Activated T-cell treated with anti-CD3 and anti-CD28 coated beads for 24 hours (primary cell): ENCODE measurements at places on chromosomes 3 and 15.

GRCh38 chr3:31077826-31078225 lies 183.4 kb upstream of the GADL1 start:
- DNase-seq = no peak

GRCh38 chr3:118478706-118479276 lies 555.9 kb downstream of the IGSF11 start:
- no peak for DNase-seq

DNA sequence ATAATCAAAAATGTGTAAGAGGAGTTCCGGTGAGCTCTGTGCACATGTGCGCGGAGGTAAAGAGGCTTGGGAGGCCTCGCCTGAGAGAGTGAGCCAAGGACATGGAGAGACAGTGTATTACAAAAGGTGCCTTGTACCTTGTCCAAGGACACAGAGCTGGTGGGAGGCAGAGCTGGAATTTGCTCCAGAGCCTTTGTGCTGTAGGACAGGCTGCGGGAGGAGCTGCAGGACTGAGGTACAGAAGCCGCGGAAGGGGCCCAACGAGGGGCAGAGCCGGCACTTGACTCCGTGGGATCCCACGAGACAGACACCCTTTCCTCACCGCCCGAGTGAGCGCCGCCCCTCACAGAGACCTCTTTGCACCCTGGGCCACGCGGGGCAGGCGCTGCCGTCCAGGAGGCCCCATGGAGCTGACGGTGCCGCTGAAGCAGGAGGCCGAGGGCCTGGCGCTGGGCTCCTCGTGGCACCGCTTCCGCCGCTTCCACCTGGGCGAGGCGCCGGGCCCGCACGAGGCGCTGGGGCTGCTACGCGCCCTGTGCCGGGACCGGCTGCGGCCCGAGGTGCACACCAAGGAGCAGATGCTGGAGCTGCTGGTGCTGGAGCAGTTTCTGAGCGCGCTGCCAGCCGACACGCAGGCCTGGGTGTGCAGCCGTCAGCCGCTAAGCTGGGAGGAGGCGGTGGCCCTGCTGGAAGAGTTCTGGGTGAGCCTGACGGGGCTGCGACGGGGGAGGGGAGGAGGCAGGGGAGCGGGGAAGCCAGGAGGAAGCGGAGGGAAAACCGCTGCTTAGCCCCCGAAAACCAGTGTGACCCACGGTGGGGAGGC lies 68.7 kb downstream of the SLTM start:
- DNase-seq = no peak

GRCh38 chr3:122233101-122233952 lies 49.9 kb downstream of the CASR start:
- DNase-seq = no peak
